Activated CD8-positive, alpha-beta memory T cell treated with anti-CD3 and anti-CD28 coated beads for 4 hours (primary cell): ENCODE measurements at places on chromosomes 2 and 18.

- DNase-seq: no peak
These were observed 36.9 kb downstream of the KCTD18 start for GRCh38 chr2:200472853-200473464.

- DNase-seq: no peak
These were observed 276.4 kb downstream of the TGIF1 start for GRCh38 chr18:3726238-3726951.

DNA sequence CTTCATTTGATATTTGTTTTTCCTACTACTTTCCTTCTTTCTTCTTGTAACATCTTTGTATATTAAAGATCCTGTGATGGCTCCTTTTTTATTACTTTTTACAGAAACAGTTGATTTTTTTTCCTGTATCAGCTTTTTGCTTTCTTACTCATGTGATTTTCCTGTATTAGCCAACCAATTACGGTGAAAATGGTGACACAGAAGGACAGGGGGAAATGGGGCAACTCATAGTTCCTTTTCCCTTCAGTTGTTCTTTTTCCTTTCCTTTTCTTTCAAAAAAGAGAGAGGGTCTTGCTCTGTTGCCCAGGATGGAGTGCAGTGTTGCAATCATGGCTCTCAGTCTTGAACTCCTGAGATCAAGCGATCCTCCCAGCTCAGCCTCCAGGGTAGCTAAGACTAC lies 117.8 kb downstream of the ATL2 start:
- DNase-seq: no peak

GRCh38 chr2:64104933-64105332 lies 39.3 kb downstream of the PELI1 start:
- DNase-seq: no peak

GRCh38 chr2:176383836-176384442 lies 114.7 kb downstream of the MTX2 start:
- no peak for DNase-seq

GRCh38 chr2:145992572-145992971 lies 1472.7 kb upstream of the ZEB2 start:
- no peak for DNase-seq

- no peak for DNase-seq
These were observed 56.5 kb upstream of the ERBB4 start for GRCh38 chr2:212595036-212595654.

GRCh38 chr18:8847066-8847755 lies 141.9 kb downstream of the MTCL1 start:
- no peak for DNase-seq

DNA sequence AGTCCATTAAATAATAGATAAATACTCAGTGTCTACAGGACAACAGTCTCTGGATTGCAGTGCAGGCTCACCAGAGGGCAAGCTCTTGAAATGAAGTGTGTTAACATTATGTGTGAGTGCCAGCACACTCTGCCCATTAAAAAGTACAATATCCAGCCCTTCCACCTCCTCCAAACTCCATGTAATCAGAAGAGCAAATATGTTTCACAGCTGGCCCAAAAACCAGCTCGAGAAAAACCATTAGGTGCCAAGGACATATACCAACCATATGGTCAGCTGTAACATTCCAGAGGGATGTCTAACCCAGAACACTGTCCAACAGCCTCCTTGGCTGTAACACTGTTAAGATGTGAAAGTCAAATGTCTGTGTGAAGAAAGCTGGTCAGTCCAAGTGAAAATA lies 112.2 kb downstream of the ZNF385B start:
- DNase-seq: no peak

GRCh38 chr2:144131042-144131441 lies 388.9 kb downstream of the ZEB2 start:
- no peak for DNase-seq

DNA sequence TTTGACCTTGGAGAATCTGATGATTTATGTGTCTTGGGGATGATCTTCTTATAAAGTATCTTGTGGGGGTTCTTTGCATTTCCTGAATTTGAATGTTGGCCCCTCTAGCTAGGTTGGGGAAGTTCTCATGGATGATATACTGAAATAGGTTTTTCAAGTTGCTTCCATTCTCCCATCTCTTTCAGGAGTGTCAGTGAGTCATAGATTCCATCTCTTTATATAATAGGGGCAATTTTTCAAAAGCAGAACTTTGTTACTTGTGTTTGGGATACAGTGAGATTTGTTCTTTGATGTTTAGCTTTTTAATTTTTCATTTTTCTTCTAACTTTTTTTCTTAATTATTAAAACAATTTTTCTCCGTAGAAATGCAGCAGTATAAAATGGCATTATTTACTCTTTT lies 19.4 kb downstream of the TMEM87B start:
- no peak for DNase-seq

DNA sequence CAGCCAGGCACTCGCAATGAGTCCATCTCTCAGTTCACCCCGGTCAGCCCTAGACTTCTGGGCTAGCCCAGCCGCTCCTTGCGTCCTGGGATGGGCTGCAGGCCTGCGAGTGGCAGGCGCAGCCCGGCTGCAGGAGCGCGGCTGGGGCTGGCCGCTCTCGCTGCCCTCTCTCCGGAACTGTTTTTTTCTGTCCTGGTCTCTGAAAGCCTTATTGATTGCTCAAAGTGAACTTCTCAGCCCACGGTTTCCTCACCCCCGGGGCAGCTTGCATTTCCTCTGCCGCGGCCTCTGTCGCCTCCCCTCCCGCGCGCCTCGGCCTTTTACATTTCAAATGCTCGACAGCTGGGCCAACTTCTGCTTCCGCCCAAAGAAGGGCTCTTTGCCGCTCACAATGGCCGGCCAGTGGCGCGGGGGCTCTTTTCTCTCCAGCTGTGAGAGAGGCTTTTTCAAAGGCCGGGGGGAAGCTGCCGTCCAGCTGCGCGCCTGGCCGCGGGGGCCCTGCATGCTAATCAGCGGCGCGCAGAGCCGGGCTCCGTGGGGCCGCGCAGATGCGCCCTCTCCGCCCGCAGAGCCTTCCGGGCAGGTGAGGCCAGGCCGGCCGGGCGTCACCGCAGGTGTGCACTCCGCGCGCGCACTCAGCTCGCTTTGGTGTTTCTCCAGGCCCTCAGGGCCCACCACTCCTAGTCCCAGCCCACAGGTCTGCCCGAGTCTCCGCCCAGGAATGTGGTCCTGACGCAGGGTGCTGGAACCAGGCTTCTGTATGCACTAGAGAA lies 513.8 kb downstream of the RNF144A start:
- DNase-seq: no peak

DNA sequence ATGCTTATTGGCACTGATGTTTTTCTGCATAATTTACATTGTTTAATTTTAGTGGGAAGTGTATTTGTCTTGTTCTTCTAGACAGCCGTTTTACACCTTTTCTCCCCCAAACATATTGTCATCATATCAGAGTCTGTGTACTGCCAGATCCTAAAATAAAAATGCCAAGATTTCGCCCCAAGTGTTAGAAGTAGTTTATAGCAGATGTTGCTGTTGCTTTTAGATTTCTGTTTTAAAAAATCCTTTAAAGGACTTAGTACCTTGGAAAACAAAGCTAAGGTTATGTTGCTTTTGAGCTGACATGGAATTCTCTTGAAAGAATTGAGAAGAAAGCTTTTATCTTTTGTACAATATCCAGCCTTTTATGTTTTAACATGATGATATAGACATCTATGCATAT lies 36.0 kb downstream of the NAB1 start:
- DNase-seq: no peak

DNA sequence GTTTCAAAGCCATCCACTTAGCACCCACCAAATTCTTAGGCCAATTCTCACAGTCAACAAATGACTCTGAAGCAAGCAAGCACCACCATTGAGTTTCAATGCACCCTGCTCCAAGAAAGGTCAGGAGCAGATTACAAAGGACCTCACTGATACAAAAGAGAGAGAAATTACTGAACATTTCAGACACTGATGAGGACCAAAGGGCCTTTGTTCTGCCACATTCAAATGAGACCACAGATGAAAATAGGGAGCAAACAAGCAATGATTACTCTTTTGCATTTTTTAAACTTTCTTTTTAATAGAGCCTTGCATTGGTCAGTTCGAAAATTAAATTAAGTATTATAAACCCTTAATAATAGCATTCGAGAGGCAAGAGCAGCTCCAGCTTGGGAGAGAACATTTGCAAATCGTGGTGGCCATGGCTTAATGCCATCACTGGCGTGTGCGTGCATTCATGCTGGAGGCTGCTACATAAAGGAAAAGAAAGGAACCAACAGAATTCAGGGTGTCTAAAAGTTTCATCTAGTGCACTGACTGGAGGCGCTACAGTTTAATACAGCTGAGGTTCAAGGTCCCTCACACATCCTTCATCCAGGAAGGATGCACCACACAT lies 87.5 kb downstream of the KLF7 start:
- no peak for DNase-seq

GRCh38 chr2:191441496-191442214 lies 196.5 kb downstream of the MYO1B start:
- no peak for DNase-seq

- no peak for DNase-seq
These were observed 159.2 kb downstream of the GULP1 start for GRCh38 chr2:188450732-188451483.

DNA sequence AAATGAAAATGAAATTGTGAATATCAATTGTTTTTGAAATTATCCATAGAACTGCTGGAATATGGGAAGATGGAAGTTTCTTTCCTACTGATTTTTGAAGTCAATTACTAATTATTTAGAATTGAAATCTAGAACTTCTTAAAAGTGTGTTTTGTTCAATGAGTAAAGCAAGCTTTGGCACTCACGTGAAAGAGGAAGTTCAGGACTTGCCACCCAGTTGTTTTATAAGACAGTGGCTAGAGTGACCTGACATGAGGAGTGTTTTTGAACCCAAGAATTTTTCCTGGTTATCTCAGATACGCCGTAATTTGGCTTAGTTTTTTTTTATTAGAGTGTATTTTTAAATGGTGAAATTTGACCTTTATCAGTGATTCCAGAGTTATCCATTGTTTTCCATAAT lies 3.5 kb downstream of the MXD1 start:
- DNase-seq: no peak

GRCh38 chr2:26008851-26009566 lies 24.9 kb upstream of the RAB10 start:
- DNase-seq: no peak

GRCh38 chr2:42028571-42029148 lies 19.2 kb upstream of the PKDCC start:
- DNase-seq: no peak

GRCh38 chr2:127082974-127083373 lies 24.0 kb downstream of the BIN1 start:
- no peak for DNase-seq
